ENCODE measurements at places on chromosomes 3 and 15.

GRCh38 chr3:122299215-122299614 is 25.8 kb upstream of the CSTA start:
- no peak for DNase-seq

DNA sequence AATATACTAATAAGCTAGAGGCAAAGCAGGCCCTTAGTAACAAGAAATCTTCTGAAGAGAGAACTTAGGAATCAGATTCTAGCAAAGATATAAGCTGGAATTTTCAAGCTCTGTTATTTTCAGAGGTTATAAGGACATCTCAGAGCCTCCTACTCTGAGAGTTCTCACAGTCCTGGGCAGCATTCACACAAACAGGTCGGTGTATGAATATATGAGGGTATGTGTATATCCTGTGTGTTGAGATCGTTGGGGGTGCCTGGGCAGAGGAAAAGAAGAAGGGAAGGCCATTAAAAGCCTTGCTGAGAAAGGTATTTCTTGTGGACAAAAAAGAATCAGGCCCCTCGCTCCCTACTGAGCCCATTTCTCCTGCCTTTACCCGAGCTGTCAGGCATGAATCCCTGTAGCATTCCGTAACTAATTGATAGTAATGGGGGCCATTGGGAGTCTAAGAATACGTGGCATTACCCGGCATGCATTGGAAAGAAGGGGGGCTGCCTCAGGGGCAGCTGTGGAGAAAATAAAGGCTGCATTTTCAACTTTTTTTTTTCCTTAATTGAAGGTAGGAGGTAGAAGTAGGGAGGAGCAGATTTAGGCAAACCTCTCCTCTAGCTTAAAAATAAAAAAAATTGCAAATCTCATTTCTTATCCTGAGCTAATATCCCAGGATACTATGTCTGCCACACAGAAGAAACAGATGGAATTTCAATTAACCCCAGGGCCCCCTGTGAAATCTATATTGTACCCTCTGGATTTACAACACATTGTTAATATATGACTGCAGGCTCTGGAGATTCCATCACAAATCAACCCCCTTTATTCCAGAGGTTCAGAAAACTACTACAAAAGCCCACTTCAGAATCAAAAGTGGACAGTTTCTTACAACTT is 103.8 kb downstream of the GTPBP8 start:
- no peak for DNase-seq

DNA sequence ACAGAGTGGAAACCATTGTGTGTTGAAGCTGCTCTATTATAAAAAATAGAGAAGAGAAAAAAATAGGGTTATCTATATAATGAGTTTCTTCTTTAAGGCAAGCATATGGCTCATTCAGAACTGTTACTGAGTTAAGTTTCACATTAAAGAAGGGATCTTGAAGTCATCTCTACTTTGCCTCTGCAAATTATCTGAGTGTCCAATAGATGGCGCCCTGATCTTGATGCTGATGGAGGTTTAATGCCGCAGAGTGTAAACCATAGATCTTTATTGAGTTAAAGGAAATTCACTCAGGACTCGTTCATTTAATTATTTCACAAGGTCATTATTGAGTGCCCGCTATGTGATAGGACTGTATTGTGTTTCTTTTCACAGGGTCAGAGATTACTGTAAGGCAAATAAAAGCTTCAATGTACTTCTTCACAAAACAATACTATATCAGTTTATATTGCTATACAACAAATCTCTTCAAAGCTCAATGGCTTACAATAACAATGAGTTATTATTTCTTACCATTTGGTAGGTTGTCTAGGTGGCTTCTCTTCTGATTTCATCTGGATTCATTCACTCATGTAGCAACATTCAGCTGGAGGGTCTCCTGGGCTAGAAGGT is 171.4 kb downstream of the NSUN3 start:
- peak; percentile 51 for DNase-seq

- DNase-seq = no peak
These were observed 37.3 kb upstream of the TEX9 start for GRCh38 chr15:56327721-56328502.

GRCh38 chr3:50660386-50660785 is 14.3 kb upstream of the DOCK3 start:
- DNase-seq = no peak

- DNase-seq = no peak
These were observed 23.2 kb downstream of the GPR15 start for GRCh38 chr3:98555025-98555379.

DNA sequence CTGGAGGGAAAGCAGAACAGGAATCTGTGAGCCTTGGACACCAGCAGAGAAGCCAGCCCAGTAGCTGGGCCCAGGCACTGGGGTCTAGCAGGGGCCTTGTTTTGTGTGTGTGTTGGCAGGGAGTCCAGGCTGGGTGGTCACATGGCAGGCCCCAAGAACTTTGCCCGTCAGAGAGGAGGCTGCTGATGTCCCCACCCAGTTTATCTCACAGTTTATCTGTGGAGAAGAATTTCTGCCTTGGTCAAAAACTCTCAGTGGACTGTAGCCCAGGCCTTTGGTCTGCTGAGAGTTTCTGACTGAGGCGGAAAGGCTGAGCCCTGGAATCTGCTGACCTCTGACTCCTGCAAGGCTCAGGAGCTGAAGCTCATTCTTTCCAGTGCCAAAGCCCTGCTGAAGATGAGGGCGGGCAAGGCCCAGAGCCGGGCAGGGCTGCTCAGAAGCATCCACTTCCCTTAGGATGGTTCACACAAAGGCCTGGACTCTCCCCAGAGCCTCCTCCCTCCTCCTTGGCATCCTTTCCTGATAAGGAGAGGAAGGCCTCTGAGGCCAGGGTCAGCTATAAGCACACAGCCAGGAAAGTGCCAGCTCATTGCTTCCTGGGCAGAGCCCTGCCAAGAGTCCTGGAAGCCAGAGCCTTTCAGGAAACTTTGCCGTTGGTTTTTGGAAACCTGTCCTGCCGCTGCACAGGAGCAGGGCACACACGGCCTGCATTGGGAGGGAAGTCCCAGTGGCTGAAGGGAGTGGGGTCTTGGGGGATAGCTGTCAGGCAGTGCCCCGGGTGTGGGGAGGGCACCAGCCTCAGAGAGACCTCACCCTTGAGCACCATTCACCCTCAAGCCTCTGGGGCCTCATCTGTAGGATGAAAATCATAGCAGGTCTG is 37.2 kb upstream of the SLCO2A1 start:
- DNase-seq = no peak

DNA sequence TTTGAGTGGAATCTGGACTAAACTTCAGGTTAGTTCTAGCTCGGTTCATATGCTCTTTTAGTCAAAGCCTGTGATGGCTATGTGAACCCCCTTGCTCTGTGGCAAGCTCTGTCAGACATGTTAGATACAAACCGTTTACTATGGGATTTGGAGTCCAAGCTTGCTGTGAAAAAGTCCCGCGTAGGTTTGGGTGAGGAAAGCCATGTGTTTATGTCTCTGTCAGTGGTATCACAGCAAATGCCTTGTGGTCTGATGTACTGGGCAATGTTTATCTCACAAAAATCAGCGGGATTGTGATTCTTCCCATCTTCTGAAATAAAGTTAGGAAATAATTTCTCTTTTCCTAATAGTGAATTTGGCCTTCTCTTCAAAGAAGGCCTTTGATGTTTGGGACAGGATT is 5.0 kb downstream of the BOC start:
- no peak for DNase-seq

GRCh38 chr15:66880380-66881155 is 178.5 kb downstream of the SMAD6 start:
- DNase-seq = no peak

DNA sequence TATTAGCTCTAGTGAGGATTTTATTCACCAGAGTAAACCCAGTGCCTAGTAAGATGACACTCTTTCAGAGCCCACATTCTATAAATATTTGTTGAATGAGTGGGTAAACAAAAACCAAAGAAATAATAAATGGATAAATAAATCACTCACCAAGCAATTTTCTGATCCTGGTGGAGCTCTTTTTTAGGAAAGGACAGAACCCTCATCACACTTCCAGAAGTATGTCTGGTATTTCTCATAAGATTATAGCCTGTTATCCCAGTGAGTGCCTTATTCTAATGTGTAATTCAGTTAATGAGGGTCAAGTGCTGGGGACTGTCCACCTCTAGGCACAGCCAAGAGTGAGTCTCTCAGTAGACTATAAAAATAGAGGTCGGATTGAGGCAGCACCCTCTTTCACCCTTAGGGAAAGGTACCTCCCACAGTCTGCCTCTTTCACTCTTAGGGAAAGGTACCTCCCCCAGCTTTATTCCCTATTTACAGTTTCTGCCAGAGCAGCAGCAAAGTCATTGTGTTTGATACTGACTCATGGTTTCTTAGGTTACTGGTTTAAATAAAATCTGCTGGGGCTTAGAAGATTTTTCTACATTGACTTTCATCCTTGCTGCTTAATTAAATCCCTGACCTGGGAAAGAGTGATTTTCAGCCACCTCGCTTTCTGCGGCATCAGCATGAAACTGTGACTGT is 145.0 kb downstream of the STAC start:
- no peak for DNase-seq

DNA sequence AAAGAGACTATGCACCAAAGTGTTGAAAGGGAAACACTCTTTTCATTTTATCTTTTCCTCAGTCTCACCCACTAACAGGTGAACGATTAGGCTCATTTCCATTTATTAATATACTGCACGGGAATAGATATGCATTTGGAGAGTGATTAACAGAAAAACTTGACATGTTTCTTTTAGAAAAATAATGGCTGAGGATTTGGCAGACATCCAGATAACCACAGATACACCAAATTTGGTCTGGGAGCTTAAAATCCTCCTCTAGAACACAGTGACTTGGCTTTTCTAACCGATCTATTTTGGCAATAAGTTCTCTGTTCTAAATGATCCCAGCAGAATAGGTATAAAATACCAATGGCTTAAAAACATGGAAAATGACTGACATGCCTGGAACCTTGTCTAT is 459.3 kb upstream of the SGO1 start:
- no peak for DNase-seq

- DNase-seq = no peak
These were observed 25.6 kb upstream of the GOLGA6L2 start for GRCh38 chr15:23472678-23473077.

DNA sequence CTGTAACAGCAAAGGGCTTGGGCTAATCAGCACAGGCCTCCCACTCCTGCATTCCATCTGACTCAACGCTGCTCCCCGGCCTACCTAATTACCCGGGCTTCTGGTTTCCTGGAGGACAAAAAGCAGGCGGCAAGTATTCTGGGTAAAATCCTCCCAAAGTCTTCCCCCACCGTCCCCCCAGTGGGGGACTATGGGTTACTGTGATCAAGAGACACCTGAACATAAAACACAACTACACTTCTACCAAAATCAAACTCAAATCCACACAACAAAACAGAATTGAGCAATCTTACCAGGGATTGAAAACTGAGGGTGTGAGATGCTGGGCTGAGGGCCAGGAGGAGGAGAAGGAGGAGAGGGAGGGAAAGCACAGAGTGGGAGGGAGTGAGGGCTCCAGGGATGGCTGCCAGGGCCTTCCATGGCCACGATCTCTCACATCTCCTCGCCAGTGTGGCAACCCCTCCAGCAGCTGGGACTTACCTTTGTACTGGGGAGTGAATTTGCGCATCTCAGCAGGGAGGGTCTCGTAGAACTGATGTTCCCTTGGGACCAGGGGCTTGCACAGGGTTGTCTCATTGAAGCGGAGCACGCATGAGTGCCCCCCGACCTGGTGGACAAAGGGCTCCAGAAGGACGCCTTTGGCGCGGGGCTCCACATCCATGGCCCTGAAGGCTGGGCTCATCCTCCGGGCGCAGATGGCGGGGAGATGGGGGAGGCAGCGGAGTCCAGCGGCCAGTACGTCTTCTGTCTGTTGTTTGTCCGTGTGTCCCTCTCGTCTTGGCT is 9.1 kb upstream of the NCKIPSD start:
- no peak for DNase-seq

DNA sequence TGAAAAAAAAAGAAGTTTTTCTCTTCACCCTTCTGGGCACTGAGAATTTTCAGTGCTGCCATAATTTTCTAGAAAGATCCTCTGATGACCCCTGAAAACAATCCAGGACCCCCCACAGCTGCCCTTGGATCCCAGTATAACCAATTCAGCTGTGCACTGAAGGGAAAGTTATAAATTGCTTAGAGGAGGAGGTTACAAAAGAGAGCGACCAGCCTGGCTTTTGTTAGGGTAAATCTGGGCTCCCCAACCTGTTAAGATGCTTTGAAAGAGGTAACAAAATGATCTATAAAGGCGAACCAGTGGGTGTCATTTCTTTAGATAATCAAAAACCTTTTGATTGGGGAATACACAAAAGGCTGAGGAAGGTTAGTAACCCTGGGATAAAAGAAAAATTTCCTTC is 407.9 kb upstream of the ATP11B start:
- no peak for DNase-seq

DNA sequence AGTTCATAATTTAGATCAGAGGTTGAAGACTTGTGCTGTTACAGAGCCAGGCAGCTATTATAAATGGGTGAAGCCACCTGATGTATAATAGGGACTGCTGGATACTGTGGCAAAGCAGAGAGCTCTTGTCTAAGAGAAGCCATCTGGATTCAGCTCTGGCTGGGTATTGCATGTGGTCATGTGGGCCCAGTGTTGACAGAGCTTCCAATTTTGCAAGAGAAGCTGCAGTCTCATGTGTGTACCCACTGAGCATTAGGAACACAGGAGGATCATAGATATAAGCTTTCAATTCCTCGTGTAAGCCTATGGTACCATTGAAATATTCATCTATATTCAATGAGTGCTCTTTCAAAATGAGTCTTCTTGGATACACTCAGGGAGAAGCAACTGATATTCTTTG is 303.9 kb upstream of the SLCO3A1 start:
- no peak for DNase-seq

GRCh38 chr3:111801693-111802092 is 57.4 kb upstream of the PHLDB2 start:
- DNase-seq = no peak

- DNase-seq = peak; percentile 32
These were observed 363.4 kb downstream of the GAP43 start for GRCh38 chr3:115986555-115987207.

DNA sequence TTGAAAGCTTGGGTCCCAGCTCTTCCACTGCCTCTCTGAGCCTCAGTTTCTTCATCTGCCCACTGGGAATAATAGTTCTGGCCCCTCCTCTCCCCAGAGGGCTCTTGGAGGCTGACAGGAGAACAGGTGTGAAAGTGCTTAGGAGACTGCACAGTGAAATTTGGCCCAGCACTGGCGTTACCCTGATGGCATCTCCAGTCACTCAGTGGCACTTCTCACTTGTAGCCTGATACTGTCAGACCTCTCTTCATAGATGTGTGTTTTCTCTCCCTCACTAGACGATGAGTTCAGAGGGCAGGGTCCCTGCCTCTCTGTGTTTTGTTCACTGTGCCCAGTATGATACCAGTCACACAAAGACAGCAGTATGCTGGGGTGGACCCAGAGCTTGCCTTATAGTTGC is 22.2 kb upstream of the IGDCC3 start:
- DNase-seq = no peak

- no peak for DNase-seq
These were observed 62.7 kb downstream of the CASR start for GRCh38 chr3:122246199-122246598.

GRCh38 chr3:46662771-46663551 is 30.5 kb downstream of the ALS2CL start:
- peak; percentile 12 for DNase-seq

- DNase-seq = no peak
These were observed 21.6 kb downstream of the CHAC1 start for GRCh38 chr15:40974879-40975278.
